ENCODE measurements at places on chromosomes 3 and 15.

DNA sequence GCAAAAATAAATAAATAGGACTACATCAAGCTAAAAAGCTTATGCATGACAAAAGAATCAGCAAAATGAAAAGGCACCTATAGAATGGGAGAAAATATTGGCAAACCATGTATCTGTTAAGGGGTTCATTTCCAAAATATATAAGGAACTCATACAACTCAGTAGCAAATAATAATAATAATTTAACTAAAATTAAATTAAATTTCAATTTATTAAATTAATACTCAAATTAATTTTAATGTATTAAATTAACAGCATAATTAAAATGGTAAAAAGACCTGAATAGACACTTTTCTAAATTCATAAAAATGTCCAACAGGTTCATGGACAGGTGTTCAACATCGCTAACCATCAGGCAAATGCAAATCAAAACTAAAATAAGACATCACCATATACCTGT lies 34.0 kb upstream of the THBS1 start:
- DNase-seq, result no peak

GRCh38 chr3:48565591-48566400 lies 2.2 kb upstream of the UCN2 start:
- DNase-seq, result no peak

GRCh38 chr3:176505878-176506621 lies 691.2 kb downstream of the TBL1XR1 start:
- no peak for DNase-seq

- DNase-seq, result no peak
These were observed 784 bp upstream of the CISH start for GRCh38 chr3:50612234-50612882.

- no peak for DNase-seq
These were observed 133.8 kb downstream of the LIPC start for GRCh38 chr15:58565619-58566018.

GRCh38 chr3:77690284-77690845 lies 650.5 kb downstream of the ROBO2 start:
- DNase-seq, result no peak

DNA sequence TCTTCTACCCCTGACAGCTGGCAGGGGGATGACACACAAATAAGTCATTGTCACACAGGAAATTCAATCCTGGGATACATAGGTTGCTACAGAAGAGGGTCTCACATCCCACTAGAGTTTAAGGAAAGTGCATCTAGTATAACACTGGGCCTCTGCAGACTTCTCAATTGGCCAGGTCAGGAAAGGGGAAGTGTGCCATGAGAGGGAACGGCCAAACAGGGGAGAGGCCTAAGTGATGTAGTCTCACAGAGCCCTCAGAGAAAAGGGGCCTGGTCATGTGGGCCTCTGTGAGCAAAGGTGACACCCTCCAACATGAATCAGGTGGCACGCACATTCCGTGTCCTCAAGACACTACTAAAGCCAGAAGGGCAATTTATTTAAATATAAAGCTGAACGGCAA lies 11.2 kb downstream of the ZXDC start:
- no peak for DNase-seq

DNA sequence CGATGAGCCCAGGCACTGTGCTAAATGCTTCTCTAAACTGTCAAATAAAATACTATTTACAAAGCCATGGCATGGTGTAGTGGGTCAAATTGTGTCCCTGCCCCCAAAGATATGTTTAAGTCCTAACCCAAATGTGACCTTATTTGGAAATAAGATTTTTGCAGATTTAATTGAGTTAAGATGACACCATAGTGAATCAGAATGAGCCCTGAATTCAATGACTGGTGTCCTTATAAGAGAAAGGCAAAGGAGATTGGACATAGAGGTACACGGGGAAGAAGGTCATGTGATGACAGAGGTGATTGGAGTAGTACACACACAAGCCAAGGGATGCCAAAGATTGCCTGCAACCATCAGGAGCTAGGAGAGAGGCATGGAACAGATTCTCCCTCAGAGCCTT lies 121.6 kb upstream of the VEPH1 start:
- DNase-seq, result no peak

GRCh38 chr3:183185696-183186095 lies 23.2 kb upstream of the LAMP3 start:
- DNase-seq, result no peak

DNA sequence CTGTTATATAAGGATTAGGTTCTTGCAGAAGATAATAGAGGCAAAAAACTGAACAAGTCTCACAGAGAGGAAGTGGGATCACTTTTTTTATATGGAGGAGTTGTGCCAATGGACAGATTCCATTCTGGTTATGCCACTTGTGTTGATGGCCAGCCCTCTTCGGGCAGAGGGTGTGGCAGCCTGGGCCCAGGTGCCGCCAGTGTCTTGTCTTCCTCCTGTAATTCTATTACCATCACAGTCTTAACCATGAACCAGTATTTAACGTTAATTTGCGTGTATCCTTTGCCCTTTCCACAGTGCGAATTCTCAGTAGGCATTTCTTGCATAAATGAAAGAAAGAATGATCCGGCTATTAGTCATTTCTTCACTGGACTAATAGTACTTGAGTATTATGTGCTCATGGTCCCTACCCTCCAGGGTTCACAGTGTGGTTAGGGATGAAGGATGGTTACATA lies 7.0 kb upstream of the USP4 start:
- DNase-seq, result no peak

DNA sequence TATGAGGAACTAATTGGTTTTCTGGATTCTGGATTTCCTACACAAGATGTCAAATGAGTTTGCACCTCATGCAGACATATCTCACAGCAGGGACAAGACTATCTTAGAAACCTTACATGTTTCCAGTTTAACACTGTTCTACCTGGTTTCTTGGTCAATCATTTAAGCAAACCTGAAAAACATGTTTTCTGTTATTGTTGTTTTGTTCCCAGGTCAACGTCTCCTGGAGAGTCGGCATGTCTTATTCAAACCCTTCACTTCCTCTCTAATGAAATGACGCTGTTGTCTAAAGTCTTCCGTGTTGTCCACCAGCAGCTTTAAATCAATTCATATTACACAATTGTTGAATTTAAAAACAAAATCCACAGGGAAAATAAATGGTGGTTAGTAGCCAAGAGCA lies 150.9 kb downstream of the CNTN3 start:
- no peak for DNase-seq

DNA sequence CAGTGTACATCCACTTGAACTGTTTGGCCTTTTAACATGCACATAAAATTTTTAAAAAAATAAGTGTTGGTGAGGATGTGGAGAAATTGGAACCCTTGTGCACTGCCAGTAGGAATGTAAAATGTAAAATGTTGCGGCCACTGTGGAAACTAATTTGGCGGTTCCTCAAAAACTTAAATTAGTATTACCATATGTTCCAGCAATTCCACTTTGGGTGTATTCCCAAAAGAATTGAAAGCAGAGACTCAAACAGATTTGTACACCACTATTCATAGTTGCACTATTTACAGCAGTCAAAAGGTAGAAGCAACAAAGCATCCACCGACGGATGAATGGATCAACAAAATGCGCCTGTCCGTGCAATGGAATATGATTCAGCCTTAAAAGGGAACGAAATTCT lies 55.2 kb upstream of the SEC61A1 start:
- no peak for DNase-seq

DNA sequence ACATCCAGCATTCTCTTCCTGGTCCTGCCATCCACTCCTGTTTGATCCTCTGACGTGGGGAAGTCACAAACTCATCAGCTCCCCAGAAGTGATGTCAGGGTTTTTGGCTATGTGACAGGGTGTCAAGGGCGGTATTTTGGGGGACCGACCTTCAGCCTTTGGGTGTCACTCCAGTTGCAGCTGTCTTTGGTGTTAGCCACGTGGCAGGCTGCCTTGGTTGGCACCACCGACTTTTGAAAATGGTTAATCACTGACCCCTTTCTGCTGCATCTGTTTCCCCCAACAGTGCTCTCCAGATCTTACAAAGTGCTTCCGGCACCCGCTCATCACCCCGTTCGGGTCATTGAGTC lies 86.6 kb downstream of the TRAK1 start:
- no peak for DNase-seq

DNA sequence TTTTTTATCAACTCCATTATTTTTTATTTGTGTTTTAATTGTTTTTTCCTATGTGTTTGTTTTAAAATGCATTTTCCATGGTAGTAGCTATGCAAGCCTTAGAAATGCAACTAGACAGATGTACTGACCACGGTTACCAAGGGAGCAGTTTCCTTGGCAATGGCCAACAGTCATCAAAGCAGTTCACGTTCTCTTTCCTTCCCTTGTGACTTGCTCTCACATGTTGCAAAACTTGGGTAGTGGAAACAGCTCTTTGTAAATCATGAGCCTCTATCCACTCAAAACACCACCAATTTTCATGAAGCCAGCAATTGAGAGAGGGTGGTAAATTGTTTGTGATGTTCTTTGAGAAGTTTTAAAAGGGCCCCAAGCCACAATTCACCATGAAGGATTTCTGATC lies 499.4 kb upstream of the MDFIC2 start:
- DNase-seq, result no peak

- DNase-seq, result no peak
These were observed 15.0 kb downstream of the KLF15 start for GRCh38 chr3:126342211-126342610.

GRCh38 chr15:56252386-56252785 lies 8.7 kb upstream of the RFX7 start:
- DNase-seq, result no peak

DNA sequence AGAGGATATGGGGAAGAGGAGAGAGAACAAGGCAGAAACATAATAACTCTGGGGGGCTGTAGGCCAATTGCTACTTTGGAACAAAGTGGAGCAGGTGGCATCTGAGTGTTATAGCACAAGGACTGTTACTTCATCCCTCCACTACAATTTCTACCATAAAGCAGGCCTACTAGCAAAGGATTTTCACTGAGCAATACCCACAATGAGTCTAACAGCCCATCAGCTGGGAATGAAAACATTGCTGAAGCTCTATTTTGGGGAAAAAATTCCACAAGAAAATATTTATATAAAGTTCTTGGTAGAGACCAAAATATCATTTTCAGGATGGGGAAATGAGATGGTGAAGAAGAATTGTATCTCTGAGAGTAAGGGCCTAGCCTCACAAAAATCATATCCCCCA lies 3.6 kb upstream of the SHC4 start:
- DNase-seq, result no peak
